Activated CD4-positive, alpha-beta T cell treated with anti-CD3 and anti-CD28 coated beads, Interleukin-2, amount 50 U/mL, for 16 hours (primary cell): ENCODE measurements at places on chromosomes 6 and 20.
A peak's percentile ranks its signal among the peaks of the same experiment; 100 is the strongest.

DNA sequence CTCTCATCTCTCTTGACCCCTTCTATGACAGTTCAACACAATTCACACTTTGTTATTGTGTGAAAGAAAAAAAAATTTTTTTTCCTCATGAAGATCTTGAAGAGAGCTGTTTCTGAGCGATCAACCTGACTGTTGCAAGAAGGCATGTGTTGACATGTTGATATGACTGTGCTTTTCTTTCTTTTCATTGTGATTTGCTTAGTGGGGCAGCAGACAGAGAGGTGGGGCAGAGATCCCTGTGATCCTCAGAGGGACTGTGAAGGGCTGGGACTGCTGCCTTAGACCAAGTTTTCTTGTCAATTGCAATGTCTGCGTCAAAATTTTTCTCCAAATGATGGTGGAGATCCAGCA is 70.8 kb upstream of the IYD start:
- no peak for DNase-seq

DNA sequence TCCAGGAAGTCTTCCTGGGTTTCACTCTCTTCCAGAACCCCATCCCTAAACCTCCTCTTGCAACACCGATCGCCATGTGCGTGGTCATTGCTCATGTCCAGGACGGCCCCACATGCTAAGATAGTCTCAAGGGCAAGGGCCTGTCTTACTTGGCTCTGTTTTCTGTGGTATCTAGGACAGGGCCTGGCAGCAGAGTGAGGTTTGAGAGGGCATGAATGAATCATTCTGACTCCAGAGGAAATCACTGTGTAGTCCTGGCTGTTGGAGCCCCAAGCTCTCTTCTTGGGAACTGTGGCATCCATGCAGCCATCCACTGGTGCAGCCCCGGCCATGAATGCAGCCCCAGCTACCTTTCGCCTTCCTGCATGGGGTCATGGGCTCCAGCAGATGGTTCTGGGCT is 12.4 kb downstream of the SIRPA start:
- no peak for DNase-seq

DNA sequence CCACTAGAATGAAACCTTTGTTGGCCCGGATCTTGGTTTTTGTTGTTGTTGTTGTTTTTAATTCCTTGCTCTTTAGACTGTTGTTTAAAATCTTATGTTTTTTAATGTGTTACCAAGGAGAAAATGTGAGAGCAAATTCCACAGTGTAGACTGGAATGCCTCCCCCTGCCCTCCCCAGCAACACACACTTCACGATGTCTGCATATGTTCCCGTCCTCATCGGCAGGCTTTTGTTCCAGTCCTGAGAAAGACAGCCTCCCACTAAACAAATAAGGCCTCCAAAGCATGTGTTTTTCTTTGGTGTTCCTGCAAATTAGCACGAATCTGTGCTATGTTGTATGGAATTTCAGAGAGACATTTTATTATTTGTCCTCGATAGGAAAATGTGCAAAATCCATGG is 263.3 kb upstream of the QKI start:
- no peak for DNase-seq

DNA sequence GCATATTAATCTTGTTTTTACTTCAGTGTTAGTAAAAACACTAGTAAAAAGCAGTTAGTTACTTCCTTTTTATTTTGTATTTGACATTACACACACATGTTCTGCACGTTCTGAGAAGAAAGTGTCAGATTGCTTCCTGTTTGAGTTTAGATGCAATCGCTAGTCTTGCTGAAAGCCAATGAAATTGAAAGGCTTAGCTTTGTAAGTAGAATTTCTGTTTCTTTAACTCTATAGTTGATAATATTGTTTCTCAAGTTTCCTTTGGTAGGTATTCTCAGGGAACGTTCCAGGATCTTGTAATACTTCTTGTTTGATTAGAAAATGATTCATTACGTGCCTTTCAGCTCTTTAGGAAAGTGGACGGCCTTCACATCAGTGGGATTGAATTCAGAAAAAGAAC is 55.0 kb downstream of the CDKAL1 start:
- DNase-seq: peak; percentile 27

DNA sequence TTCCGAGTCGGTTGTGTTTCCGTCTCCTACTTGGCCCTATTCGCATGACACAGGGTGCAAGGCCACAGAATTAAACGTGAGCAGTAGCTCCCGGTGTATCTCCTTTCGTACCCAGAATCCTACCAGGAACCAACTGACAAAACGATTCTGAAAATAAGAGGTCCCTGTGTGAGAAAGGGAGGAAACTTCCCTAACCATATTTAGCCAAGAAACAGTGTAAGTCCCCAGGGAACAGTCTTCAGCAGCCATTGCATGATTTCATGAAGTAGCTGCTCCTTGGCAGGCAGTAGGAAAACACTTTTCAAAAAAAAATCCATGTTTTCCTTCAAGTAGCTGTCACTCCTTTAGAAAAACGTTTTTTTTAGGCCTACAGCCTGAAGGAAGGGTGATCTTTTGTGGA is 46.9 kb downstream of the PDE10A start:
- DNase-seq: no peak

DNA sequence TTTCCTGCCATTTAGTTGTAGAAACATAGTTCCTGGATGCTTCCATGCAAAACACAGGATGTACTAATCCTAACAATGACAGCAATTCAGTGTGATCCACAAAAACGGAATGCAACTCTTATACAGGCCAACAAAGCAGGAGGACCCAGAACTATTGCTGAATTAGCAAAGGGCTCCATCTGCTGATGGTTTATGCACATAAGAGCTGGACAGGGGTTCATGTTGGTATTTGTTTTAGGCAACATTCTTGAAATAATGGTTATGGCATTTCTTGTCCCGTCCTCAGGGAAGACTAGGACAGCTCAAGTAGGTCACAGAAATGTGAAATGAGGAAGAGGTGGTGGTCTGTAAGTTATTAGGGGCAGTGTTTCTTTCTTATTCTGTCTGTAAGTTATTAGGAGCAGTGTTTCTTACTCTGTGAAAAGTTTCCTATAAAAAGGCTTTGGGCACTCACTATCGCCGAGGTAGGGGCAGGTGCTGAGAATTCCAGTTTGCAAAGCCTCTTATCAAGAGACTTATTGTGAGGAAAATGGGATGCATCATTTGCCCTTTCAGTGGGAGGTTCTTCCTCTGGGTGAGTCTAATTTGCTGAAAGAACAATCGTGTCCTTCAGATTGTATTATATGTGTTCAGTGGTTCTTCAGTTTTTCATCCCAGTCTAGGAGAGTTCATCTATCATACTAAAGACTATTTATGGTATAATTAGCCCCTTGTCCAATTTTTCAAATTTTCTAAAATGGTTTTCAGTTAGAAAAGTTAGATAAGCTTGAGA is 171.1 kb downstream of the MCHR2 start:
- peak; percentile 6 for DNase-seq

GRCh38 chr6:108455688-108456087 is 105.0 kb upstream of the FOXO3 start:
- DNase-seq: no peak

- DNase-seq: no peak
Measured at GRCh38 chr6:13796781-13797180, 17.6 kb downstream of the MCUR1 start.

- no peak for DNase-seq
Measured at GRCh38 chr20:34553366-34553867, 5.1 kb upstream of the MAP1LC3A start.

DNA sequence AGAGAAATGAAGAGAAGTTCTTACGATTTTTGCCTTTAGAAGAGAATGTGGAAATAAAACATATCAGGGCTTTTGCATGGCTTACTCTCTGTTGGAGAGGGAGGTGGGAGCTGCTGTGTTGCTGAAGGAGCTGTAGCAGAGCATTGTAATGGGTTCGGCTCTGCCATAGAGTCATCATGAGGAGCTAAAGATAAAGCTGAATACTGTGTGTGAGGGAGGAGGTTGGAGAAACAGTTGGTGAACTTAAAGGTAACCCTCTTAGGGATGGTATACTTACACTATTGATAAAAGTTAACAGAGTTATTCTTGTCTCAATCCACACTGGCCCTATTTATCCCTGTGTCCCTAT is 34.8 kb downstream of the CTNNBL1 start:
- no peak for DNase-seq

DNA sequence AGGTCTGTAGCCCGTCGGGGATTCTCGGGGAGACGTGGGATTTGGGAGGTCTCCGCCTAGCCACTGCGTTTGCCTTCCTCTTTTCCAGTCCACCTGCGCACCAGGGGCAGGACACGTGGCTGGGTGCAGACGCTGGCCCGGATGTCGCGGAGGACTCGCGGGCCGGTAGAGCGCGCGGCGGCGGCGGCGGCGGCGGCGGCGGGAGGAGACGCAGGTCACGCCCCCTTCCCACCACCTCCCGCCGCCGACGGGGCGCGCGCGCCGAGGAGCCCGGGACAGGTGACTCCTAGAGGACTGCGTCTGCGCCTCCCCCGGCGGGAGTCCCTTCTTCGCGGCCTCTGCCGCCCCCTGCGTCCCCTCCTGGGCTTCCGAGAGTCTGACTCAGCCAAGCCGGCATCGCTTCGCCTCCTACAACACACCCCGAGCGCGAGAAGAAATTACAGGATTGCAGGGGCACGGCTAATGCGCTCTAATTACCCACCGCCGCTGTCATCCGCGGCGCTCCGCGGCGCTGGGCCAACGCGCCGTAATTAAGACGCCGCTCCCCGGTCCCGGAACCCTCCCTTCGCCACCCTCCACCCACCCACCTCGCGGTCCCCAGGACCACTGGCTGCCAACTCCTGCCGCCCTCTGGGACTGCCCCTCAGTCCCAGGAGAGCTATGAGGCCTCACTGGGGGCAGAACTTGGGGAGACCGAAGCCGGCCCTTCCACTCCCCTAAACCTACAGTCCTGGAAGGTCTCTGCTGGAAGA is 124.5 kb downstream of the MRPL14 start:
- DNase-seq: peak; percentile 56

- DNase-seq: no peak
Measured at GRCh38 chr6:21437581-21437980, 156.0 kb upstream of the SOX4 start.

GRCh38 chr20:4076671-4077070 is 61.3 kb upstream of the RNF24 start:
- no peak for DNase-seq

DNA sequence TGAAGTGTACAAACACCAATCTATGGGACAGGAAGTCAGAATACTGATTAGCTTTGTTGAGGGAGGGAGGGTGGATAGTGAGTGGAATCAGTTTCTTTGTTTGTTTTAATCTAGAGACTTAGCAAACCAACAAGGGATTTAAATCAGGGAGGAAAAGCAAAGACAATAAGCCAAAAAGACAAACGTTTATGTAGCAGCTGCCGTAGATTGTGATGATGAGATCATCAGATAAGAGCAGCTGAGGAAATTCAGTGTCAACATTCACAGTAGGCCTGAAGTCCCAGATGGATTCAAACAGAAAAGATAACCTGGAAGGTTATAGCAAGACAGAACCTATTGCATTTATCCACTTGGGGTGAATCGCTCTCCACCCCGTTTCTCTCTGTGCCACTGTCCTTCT is 104.9 kb upstream of the SYNDIG1 start:
- DNase-seq: no peak

- no peak for DNase-seq
Measured at GRCh38 chr6:125717120-125717731, 32.2 kb upstream of the HEY2 start.

- no peak for DNase-seq
Measured at GRCh38 chr6:42512579-42512978, 51.2 kb upstream of the UBR2 start.

- no peak for DNase-seq
Measured at GRCh38 chr20:16364320-16364687, 208.9 kb downstream of the KIF16B start.

DNA sequence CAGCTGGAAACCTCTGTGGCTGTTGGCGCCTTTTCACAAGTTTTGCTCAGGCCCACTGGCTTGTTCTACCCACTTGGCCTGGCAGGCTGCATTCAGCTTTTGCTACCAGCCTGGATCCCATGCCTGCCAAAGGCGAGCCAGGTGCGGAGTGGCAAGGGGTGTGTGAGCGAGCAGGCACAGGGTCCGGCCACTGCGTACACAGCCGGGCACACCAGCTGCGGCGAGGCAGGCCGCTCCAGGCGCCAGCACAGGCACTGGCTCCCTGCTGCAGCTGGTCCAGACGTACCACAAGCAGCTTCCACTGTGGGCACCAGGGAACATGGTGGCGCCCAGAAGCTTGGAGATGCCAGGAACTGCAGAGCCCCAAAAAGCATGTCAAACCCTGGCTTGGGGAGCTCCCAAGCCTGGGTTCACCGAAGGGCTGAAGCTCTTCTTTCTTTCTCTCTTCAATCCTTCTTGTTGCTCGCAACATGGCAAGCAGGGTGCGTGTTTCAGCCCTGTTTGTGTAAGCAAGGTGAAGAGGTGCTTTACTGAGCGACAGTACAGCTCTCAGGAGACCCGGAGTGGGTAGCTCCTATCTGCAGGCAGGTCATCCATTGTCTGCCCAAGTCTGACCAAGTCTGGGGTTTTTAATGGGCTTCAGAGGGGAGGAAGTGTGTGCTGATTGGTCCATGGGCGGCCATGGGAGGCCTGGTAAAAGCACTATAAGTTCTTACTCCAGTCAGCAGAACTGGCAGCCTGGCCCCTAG is 32.6 kb upstream of the GRM4 start:
- no peak for DNase-seq

DNA sequence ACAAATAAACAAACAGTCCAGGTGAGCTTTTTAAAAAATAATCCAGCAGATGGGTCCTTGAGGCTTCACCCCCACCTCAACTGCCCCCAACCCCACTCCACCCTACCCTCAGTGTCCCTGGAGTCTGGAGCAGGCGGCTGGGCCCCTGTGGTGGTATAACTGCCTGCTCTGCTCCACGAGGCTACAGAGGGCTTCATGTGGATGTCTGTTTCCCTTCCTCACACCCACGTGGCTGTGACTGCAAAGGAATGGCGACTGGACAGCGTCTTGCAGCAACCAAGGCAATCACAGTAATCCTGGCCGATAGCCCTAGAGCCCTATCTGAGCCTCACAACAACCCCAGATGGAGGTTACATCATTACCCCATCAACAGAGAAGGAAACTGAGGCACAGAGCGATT is 76.5 kb downstream of the SLC2A10 start:
- no peak for DNase-seq

DNA sequence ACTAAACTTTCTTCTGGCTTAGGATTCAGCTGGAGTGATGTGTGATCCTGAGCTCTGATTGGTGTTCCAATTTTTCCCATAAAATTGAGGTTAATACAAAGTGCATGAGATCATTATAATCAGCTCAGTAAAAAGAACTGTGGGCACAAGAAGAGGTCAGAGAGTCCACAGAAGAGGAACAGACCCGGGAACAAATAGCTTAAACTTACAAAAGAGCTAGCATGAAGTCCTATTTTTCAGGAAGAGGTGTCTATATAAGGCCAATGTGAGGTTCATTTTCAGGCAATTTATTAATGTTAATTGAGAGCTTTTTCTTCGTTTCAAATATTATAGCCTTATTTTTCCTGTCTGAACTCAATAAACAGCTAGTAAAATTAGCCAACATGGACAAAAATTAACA is 26.9 kb upstream of the STX11 start:
- no peak for DNase-seq
